ENCODE measurements at places on chromosomes 12 and 14.
A peak's percentile ranks its signal among the peaks of the same experiment; 100 is the strongest.

GRCh38 chr12:66142826-66143225 is 12.3 kb upstream of the LLPH start:
- no peak for DNase-seq

- no peak for DNase-seq
Measured at GRCh38 chr12:60693019-60693626, 1097.3 kb downstream of the SLC16A7 start.

- DNase-seq = no peak
Measured at GRCh38 chr12:116599285-116600136, 40.3 kb downstream of the MAP1LC3B2 start.

DNA sequence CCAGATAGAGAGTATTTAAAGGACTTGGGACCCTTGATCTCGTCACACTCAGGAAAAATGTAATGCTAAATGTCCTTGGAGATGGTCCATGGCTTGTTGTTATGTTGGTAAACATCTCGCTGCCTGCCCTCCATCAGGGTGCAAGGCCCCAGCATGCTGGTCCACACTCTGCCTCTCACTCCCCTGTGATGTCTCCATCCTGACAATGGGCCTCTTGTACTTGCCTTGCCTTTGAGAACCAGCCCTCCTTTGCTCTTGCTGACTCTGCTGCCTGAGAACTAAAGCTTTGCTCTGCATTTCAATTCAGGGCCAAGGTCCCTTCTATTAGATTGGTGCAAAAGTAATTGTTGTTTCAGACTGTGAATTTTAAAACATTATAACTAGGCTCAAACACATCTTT is 131.0 kb upstream of the LMNTD1 start:
- DNase-seq = no peak

GRCh38 chr14:58166005-58166983 is 14.3 kb upstream of the ARMH4 start:
- no peak for DNase-seq

- no peak for DNase-seq
Measured at GRCh38 chr12:109892748-109893147, 7.3 kb upstream of the TCHP start.

GRCh38 chr14:69553252-69553651 is 21.4 kb downstream of the CCDC177 start:
- peak; percentile 57 for DNase-seq

- DNase-seq = no peak
Measured at GRCh38 chr12:62960324-62960723, 25.4 kb upstream of the PPM1H start.

- DNase-seq = no peak
Measured at GRCh38 chr14:24251880-24252288, 9.5 kb upstream of the TINF2 start.

DNA sequence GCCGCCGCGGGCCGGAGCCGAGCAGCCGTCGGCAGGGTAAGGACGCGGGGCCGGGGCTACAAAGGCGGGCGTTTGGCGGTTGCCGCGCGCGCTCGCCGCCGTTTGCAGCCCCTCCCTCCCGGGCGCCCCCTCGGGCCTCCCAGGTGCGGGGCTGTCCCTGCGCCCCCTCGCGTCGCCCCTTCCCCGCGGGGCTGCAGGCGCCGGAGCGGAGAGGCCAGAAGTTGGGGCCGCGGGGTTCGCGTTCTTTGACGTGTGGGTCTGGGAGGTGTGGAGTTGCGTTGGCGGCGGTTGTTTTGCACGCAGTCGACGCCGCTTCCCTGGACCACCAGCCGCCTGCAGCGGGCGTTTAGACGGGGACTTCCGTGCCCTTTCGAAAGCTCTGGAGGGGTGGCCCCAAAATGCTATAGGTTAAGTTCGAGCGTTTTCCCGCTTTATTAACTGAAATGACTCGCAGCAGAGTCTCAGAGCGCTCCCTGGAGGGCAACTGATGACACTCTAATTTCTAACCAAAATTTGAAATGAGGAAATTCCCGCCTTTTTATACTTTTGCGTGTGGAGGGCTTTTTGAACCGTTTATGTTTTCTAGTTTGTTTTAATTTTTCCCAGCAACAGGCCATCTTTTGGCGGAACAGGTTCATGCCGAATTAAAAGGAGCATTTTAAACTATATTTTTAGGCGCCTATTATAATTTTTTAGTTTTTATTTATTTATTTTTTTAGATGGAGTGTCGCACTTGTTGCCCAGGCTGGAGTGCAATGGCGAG is 902 bp downstream of the TMPO start:
- DNase-seq = peak; percentile 42

DNA sequence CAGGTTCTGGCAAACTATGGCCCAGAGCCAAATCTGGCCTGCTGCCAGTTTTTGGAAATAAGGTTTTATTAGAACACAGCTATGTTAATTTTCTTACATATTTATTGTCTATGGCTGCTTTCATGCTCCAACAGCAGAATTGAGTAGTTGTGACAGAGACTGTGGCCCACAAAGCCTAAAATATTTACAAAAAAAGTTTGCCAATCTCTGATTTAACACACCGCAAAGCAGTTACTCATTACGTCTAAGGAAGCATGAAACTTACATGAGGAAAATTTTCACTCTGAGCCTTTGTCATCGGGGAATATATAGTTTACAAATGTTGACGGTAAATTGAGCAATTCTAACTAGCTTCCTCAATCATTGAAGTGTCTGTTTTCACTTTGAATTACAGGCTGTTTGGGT is 96.5 kb downstream of the UNC79 start:
- no peak for DNase-seq

DNA sequence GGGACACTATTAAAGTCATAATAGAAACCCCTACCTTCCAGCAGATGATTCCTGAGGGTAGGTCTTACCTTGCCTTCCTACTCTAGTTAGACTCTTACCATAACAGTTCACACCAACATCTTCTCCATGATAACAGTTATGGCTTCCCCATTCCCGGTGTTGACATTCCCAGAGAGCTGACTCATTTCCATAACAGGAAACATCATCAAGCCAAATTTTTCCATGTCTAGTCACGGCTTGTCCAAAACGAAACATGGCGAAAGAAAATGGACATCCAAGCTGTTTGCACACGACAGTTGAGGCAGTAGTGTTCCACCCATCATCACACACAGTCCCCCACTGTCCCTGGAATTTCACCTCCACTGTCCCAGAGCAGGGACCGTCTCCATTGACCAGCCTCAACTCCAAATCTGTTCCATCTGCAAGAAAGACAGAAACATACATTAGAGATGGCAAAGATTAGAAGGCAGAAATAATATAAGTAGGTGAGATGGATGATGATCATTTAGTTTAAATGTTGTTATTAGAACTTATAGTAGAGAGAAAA is 10.6 kb downstream of the CD163L1 start:
- DNase-seq = peak; percentile 73

DNA sequence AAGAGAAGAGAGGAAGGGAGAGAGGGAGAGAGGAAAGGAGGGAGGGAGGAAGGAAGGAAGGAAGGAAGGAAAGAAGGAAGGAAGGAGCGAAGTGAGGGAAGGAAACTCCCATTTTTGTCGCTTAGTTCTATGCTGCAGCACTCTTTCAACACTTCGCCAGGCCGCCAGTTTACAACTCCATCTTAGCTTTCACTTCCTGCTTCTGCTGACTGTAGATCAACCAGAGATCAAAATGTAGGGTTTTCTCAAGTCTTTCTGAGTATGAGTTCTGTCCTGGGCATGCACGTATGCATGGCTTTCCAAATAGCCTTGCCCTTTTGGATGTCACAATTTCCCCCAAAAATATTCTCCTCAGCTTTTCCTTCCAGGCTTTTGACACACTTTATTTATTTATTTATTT is 723.4 kb downstream of the TRHDE start:
- no peak for DNase-seq

DNA sequence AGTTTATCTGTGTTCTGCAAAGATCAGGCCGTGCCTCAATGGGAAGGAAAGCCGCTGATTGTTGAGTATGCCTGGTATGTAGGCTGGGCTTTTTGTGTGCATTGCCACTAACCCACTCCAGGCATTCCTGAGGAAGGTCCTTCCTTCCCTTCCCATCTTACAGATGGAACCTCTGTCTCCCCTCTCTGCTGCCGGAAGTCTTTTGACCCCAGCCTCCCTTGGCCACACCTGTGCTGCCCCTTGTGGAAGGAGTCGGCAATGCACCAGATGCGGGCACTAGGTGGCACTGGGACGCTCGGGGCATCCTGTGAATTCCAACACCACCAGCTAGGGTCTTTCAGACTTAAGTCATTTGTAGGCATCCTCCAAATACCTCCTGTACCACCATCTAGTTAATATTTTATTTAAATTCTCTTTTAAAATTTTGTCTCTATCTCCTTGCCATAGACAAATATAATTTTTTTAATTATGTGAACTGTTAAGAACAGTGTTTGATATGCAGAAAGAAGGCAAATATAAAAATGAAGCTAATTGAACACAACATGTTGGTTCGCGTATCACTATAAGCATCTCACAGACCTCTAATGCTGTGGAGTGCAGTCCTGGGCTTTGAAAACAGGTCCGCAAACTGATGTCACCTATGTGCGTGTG is 99.6 kb downstream of the RIN3 start:
- DNase-seq = no peak

DNA sequence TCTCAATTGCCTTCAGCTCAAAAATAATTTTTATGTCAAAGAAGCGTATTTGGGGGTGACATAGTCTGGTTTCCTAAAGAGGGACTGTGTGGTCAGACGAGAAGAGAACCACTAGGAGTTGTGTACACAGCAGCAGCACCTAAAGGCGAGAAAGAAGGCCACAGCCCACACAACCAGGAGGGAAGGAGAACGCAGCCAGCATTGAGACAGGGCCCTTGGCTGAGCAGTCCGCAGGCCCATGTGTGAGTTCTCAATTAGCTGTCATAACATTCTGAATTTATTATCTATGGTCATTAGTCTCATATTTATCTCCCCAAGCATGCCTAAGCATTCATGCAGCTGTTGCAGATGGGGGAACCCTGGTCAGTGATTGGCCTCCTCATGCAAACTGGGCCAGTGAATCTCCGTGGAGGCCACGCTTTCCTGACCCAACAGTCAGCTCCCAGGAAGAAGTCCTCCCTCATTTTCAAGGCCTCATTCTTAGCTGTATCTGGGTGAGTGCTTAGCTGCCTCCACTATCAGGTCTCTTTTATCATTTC is 81.2 kb upstream of the ATF7IP start:
- DNase-seq = no peak

GRCh38 chr12:318759-319515 is 56.3 kb upstream of the SLC6A13 start:
- DNase-seq = no peak

GRCh38 chr12:132695431-132695830 is 8.0 kb downstream of the PXMP2 start:
- DNase-seq = no peak

DNA sequence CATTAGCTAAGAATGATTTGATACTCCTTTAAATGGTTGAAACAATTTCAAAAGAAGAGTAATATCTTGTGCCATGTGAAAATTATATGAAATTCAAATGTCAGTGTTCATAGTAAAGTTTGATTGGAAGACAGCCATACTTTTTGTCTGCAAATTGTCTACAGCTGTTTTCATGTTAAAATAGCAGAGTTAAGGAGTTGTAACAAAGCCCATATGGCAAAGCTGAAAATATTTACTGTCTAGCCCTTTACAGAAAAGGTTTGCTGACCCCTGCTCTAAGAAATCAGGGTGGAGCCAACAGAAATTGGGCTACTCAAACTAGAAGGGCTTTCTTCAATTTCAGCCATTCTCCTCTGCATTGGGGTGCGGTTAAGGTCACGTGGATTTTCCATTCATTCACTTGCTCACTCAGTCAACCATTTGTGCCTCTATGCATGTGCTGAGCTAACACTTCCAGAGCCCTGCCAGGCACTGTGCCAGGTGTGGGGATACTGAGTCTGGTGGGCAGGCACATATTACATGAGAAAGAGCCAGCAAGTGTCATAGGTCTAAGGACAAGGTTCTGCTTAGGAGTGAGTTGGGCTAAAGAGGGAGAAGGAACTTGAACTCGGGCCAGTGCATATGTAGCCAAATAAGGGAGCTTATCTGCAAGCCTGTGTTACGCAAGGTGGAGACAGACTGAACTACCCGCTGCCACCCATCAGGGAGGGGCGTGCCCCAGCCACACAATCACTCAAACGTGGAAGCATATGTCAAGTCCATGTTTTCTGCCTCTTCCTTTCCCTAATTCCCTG is 139.8 kb upstream of the NOS1 start:
- no peak for DNase-seq

DNA sequence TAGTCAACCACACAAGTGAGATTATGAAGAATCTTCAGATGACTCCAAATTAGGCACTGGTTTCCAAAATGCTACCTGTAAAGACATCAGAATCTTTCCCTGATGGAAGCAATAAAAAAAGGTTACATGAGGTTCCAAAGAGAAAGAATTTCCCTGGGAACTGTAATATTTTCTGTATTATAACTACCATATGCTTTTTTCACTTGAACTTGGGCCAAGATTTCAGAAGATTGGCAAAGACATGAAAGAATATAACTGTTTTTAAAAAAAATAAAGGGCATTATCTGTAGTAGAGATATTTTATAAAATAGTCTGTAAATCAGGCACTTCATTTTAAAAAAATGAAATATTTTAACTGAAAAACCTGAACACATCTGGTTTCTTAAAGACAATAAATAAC is 12.9 kb downstream of the HECTD1 start:
- no peak for DNase-seq

- no peak for DNase-seq
Measured at GRCh38 chr12:97022536-97023230, 115.6 kb downstream of the NEDD1 start.

DNA sequence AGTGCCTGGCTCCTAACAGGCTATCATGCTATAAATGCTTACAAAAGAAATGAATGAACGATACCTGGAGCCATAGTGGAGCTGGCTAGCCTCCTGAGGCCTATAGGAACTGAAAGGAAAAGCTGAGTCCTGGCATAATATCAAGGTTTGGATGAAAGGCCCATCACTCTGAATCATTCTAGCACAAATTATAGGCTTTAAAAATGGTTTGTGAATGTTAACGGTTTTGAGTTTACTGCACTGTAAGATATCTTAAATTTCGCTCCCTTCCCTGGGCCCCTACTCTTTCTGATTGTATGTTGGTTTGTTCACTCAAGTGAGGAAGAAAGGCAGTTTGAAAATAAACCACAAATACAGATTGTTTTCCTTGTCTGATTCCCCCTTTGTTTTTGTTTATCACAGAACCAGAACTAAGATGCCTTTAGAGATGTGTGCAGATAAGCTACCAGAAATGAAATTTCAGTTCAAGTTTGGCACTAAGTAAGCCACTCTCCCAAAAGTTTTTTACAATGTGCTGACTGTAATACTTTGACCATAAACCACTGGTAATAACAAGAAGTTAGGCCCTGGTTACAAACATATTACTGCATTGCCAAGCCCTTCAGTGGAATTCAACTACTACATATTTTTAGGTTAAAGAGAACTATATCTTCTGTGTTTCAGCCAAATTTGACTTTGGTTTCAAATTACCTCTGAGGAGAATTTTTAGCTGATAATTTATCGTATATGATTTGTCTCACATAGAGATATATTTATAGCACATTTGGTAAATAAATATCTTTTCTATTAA is 89.5 kb downstream of the ALX1 start:
- no peak for DNase-seq

- DNase-seq = no peak
Measured at GRCh38 chr12:31765931-31766330, 37.1 kb upstream of the AMN1 start.

Data from non-pigmented ciliary epithelial cell (primary cell).